ENCODE measurements at places on chromosomes 7 and 10.

DNA sequence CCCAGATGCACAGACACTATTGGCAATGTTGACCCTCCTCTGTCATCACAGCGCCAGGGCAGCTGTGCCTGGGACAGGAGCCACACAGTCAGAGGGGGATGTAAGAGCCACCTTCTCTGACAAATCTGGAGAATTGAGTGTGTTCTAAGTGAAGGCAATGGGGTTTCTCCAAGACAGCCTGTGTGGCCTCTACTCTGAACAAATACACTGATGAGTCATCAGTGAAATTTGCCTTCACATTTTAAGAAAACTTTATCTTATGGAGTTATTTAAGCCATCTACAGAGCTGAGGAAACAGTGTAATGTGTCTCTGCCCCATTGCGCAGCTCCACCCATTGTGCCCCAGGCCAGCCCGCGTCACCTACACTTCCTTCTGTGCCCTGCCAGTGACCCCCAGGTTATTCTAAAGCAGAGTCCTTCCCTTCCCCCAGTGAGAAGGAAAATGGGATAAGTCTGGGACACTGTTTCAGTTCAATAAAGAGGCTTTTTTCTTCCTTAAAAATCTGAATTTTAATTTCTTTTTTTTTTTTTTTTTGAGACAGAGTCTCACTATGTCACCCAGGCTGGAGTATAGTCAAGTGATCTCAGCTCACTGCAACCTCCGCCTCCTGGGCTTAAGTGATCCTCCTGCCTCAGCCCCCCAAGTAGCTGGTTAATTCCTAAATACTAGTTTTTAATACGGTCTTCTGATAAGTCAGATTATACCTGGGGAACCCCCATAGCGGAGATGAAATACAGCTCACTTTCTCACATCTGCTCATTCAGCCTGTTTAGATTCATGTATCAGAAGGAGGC, 21.8 kb downstream of the AKR1E2 start:
- no peak for DNase-seq

DNA sequence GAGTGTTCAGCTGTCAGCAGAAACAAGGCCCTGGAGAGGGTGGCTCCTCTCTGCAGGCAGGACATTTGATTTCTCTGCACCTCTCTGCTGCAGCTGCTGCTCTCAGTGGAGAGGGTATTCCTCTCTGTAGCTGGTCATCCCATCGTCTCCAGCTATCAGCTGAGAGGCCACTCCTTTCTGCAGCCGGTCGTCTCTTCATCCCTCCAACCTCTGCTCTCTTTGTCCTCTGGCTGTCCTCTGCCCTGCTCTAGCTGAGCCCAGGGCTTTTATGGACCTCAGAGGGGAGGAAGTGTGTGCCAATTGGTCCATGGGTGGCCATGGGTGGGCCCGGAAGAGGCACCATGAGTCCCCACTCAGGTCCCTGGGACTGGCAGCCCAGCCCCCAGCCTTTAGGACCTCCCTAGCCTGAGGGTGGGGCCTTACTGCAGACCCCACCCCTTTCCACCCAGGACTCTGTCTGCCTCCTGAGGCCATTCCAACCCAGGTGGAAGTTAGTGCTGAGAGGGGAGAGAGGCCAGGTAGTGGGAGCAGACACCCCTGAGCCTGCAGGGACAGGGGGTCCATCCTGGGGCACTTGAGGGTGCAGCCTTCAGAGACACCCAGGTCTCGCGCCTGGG, 26.2 kb upstream of the CDCA7L start:
- no peak for DNase-seq

DNA sequence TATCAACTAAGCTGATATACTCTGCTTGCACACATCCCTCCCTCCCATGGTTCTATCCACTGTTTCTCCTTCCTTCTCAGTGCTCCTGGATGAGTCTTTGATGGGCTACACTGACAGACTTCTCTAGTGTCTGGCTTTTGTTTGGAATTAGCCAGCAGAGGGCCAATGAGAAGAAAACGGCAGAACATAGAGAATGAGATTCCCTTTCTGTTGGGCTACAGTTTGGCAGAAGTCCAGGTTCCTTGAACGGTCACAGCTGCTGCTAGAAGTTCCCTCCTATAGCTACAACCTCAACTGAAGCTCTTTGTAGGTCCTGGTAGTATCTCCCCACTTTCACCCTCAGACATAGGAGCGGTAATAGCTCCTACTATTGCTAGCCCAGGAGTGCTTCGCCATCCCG, 251.1 kb upstream of the LRRN3 start:
- DNase-seq = no peak

GRCh38 chr10:62634576-62634975, 169.9 kb upstream of the ADO start:
- no peak for DNase-seq

DNA sequence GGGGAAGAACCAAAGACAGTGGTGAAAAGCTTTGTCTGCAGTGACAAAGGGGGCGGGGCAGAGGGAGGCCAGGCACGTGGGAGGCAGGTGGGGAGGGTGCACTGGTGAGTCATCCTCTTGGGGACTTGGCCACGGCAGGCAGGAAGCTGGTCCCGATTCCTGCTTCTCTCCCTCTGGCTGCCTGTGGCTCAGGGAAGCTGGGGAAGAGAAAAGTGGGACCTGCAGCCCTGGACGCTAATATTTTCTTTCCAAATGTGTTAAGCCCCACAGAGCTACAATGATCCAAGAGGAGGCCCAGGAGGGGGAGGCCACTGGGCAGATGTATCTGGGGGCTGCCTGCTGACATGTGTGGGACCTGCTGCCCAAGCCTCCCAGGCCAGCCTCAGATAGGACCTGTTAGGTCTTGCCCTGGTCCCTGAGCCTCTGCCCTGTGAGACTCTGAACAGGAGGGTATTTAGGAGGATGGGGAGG, 231.8 kb downstream of the KCNMA1 start:
- DNase-seq = peak; percentile 16

DNA sequence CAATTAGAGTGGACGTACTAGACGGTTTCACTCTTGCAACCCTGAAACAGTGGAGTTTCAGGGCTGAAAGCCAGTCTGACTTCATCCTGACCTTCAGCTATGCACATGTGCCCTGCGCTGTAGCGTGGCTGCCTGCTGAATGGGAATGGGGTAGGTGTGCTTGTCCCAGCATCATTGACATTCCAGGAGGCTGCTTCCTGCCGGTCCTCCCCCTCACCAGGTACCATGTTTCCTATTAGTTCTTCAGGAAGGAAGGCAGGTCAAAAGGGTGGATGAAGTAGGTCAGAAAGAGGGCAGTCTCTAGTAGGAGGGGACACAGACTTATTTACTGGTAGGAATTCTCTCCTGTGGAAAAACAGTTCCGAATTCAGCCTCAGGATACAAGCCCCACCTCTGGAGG, 551.8 kb upstream of the GALNT17 start:
- DNase-seq = no peak

GRCh38 chr7:66306243-66306642, 101.1 kb downstream of the TPST1 start:
- no peak for DNase-seq

DNA sequence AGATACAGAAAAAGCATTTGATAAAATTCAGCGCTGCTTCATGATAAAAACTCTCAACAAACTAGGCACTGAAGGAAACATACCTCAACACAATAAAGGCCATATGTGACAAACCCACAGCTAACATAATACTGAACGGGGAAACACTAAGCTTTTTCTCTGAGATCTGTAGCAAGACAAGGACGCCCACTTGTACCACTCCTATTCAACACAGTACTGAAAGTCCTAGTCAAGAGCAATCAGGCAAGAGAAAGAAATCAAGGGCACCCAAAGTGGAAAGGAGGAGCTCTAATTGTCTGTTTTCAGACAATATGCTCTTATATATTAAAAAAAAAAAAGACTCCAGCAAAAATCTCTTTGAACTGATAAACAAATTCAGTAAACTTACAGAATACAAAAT, 13.3 kb downstream of the DIP2C start:
- DNase-seq = no peak
